ENCODE measurements at places on chromosomes 5 and 9.

DNA sequence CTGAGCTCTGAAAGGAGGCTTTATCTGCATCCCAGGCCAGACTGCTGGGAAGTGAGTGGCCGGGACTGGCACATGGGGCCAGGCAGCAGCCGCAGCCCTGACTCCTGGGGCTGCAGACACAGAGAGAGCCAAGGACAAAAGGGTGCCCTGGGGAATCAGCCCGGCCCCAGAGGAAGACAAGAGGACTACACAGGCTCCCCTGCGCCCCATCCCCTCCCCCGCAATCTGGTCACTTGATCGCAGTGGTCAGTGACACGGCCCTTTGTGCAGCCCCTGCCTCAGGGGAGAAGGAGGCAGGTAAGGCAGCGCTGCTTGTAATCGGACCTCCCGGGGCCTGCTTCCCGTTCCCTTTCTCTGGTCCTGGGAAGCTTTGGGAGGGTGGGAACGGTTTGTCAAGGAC lies 55.5 kb upstream of the FUBP3 start:
- no peak for DNase-seq

GRCh38 chr5:32842813-32843530 lies 131.9 kb downstream of the NPR3 start:
- DNase-seq: no peak

- no peak for DNase-seq
These were observed 20.6 kb downstream of the TCOF1 start for GRCh38 chr5:150377964-150378694.

GRCh38 chr9:109052416-109052815 lies 39.1 kb upstream of the CTNNAL1 start:
- no peak for DNase-seq

DNA sequence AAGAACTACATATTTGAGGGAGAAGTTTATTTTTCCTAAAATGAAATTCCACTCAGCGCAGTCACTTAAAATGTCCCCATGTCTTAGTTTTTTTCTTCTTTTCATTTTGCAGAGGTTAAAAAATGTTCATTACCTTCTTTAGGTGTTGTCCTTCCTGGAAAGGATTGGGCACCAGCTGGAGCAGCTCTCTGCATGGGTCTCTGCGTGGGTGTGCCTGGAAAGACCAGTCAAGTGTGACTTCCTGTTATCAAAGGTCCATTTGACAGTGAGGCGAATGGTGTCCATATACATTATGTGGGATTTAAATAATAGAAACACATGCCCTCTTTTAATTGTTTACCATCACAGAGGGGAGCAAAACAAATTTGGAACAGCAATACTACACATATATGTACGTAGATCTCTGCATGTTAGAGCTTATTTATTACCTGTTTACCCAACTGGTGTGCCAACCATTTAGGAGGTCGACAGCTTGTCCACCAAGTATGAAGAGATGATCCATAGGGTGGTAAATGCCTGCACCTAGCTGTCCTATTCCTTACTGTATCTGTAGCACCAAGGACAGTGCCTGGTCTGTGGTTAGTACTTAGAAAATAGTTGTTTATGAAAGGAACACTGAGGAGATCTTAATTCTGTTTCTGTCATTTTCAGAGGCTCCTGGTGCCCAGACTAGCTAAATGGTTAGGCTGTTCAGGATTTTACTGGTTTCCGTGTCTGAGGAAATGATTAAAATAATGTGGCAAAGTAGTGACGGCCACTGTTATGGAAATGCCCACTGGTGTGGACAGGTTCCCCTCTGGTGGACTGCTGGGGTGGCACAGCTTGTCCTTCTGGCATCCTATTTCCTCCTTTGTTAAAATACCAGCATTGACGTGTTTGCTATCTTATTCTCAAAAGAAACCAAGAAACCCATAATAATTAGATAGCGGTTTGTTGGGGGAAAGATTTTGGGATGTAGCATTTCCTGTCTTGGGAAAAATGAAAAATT lies 200.4 kb downstream of the MAST4 start:
- no peak for DNase-seq

DNA sequence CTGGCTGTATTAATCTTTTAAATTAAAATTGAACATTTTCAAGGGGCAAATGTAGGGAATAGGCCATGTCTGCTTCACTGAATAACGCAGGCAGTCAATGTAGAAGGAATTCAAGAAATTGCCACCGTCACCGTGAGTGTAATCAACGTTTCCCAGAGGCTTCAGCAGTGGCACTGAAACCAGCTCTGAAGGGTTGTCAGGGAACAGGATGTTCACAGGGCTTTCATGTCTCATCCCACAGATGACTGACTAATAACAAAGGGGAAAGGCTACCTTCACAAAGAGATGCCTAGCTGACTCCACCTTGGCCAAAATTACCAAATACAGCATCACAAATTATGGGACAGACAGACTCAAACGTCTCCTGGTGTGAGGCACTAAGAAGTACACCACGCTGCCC lies 70.4 kb upstream of the SIMC1 start:
- DNase-seq: no peak

DNA sequence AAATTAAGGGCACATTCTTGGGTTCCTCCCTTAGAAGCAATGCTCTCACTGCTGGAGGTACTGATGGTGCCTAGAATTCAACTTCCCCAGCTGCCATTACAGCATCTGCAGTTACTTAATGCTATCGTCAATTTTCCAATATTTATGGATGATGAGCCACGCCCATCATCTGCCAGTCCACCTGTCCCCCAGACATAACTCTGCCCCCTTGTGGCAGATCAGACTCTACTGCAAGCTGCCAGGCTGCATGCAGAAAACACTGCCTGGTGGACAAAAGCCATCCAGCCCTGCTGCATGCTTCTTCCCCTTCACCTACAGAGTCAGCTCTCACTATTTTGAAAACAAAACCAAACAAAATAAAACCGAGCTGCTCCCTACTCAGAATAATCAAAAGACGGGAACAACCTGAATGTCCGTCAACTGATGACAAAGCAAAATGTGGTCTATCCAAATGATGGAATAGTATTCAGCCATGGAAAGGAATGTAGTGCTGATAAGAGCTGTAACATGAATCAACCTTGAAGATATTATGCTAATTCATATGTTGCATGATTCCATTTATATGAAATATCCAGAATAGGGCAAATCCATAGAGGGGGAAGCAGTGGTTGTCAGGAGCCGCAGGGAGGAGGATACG lies 66.4 kb downstream of the RETREG1 start:
- no peak for DNase-seq

DNA sequence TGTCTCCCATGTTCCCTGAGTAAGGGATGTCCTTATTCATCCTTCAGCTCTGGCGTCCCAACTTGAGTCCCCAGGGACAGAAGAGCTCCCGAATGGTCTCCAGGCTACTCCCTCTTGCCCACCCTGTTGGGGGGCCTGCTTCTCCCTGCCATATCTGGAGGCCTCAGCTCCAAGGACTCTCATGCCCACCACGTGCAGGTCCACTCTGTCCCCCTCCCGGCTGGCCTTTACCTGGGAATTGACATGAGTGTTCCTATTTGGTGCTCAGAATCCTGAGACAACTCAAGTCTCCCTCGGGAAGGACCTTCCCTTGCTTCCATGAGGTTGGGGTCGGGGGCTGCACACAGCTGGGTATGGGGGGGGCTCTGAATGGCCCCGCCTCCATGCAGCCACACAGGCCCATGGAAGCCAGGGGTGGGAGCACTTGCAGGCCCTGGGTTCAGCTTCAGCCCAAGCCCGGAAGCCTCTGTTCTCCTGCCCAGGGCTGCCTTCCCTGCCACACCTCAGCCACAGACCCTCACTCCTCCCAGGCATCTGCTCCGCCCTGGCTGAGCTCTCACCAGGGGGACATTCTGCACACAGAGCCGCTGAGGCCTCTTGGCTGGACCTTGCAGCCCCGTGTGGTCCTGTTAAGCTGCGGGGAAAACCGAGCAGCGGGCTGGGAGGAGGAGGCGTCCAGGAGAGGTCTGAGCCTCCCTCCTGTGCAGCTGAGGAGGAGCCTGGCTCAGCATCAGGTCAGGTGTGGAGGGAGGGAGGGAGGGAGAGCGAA lies 121.9 kb downstream of the PHF2 start:
- no peak for DNase-seq

- DNase-seq: no peak
These were observed 49.6 kb upstream of the ANKRD31 start for GRCh38 chr5:75286211-75286773.

- no peak for DNase-seq
These were observed 17.5 kb upstream of the CNTLN start for GRCh38 chr9:17117372-17117771.

DNA sequence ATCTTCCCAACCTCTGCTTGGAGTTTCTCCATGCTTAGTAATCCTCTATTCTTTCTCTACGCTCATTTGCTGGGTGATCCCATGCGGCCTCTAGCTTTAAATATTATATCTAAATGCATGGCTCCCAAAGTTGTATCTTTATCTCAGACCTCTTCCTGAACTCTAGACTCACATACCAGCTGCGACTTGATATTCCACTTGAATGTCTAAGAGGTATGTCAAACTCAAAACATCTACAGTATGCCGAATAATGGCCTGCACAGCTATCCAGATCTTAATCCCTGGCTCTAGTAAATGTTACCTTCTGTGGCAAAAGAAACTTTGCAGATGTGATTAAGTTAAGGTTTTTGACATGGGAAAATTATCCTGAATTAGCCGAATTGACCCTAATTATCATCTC lies 179.2 kb downstream of the TTC39B start:
- DNase-seq: no peak

DNA sequence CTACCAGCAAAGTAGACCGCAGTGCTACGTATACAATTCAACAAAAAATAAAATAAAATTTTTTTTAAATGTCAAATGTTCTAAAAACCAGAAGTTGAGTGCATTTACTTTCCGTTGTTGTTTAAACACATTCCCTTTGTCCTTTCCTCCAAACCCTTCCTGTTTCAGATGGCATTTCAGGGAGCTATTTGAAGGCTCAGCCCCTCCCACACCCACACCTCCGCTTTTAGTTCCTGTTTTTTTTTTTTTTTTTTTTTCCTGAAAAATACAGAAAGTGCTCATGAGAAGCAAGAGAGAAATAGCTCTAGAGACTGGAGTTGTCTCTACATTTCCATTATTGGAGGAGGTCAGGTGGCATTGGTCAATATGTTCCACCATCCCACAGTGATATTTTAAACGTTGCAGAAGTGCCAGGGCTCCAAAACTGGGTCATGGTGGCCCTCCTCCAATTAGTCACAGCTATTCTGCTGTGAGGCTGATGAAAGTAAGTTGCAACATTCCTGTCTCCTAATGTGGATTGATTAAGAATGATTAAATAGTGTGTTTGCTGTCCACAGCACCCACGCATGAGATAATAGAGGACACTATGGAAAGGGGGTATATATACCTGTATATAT lies 106.9 kb downstream of the GABRG2 start:
- no peak for DNase-seq

DNA sequence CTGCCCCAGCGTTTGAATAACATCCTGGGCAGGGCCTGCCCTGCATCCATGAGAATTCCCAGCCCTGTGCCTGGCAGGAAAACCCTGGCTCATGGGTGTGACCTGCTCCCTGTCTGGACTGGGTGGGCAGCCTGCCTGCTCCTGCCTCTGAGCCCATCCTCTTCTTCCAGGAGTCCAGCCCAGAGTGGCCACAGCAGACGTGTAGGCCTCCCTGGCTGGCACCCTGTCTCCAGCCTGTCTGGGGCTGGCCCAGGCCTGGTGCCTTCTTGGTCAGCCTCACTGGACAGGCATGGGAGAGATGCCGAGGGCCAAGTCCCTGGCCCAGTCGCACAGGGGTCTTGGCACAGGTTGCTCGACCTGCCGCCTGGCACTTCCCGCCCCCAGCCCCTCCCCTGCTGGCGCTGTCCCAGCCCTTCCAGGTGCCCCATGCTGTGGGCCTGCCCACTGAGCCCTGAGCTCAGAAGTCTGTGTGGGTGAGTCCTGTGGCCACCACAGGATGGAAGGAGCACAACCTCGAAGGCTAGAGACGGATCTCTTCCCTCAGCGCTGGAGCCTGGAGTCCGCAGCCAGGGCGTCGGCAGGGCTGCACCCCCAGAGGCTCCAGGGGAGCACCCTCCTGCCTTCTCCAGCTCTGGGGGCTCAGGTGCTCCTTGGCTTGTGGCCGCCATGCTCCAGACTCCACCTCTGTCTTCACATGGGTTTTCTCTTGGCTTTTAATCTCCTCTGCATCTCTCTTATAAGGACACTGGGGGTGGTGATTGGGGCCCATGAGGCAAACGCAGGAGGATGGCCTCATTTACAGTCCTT lies 11.8 kb upstream of the COL5A1 start:
- no peak for DNase-seq

- no peak for DNase-seq
These were observed 208.0 kb upstream of the ANKRD55 start for GRCh38 chr5:56440871-56441740.

GRCh38 chr5:69505306-69505705 lies 12.7 kb downstream of the OCLN start:
- DNase-seq: no peak

- DNase-seq: no peak
These were observed 76.0 kb downstream of the ACTL7B start for GRCh38 chr9:108779551-108780325.

GRCh38 chr9:125356032-125356431 lies 94.4 kb downstream of the GAPVD1 start:
- DNase-seq: no peak

GRCh38 chr9:98806394-98807035 lies 955 bp upstream of the GALNT12 start:
- no peak for DNase-seq

DNA sequence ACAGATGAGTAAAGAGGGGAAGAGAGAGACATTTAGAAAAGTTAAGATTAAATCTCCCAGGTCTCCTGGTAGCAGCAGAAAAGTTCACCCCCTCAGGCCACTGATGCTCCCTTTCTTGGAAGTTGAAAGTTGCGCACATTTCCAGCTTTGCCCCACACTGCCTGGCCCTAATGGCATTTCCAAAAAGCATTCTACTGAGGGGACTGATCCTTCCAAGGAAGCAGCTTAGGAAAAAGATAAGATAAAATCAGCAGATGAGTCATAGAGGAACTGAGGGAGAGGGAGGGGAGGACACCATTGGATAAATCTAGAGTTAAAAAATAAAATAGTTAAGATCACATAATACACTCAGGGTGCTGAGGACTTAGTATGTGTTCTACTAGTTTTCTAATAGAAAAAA lies 67.6 kb upstream of the SLC12A2 start:
- no peak for DNase-seq

GRCh38 chr9:73154271-73154670 lies 2.6 kb downstream of the ANXA1 start:
- DNase-seq: no peak
